Right atrium auricular region (tissue), 2 donors: ENCODE measurements at places on chromosomes 7 and 10. TPM values are rescaled to one million over a fixed set of nuclear protein-coding genes. Genes with fewer than 3 reads are reported as not detected.

Gene TRPV5
- total RNA-seq = not detected

Gene TACR2
- 0.41 TPM for total RNA-seq

GRCh38 chr10:74674927-74675326 is 151.5 kb upstream of the KAT6B start:
- no peak for DNase-seq

DNA sequence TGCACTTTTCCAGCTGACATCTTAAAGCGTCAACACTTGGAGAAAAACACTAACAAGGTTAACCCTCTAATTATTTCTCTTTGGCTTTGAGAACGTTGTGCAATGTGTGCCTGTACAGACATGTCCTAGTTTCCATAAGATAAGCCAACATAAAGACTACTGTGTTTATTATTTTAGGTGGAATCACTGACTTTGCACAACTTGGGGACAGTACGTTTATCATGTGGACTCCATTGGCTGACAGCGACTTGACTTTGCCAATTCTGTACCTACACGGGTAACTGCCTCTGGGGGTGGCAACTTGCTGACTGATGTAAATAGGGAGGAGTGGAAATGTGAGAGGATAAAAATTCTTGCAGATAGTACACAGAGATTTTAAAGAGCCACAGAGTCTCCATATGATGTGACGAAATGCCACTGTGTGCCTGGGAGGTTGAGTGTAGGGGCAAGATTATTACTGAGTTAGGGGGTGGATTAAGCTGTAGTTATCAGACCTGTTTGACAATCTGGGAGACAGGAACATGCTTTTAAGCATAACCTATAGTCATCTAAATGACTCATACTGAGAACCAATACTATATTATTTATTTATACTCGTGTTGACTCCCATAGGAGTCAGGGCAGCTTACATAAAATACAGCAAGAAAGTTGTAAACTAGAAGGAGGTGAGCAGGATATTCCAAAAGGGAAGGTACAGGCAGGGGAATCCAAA is 21.0 kb downstream of the SLC13A4 start:
- DNase-seq = no peak
